ENCODE measurements at places on chromosomes 1 and 21.
A peak's percentile ranks its signal among the peaks of the same experiment; 100 is the strongest.

GRCh38 chr1:173823781-173824314 is 625 bp upstream of the DARS2 start:
- DNase-seq, result no peak

- DNase-seq, result no peak
Measured at GRCh38 chr1:115702959-115703358, 61.2 kb downstream of the VANGL1 start.

- DNase-seq, result no peak
Measured at GRCh38 chr1:212512816-212513559, 80.3 kb downstream of the NENF start.

DNA sequence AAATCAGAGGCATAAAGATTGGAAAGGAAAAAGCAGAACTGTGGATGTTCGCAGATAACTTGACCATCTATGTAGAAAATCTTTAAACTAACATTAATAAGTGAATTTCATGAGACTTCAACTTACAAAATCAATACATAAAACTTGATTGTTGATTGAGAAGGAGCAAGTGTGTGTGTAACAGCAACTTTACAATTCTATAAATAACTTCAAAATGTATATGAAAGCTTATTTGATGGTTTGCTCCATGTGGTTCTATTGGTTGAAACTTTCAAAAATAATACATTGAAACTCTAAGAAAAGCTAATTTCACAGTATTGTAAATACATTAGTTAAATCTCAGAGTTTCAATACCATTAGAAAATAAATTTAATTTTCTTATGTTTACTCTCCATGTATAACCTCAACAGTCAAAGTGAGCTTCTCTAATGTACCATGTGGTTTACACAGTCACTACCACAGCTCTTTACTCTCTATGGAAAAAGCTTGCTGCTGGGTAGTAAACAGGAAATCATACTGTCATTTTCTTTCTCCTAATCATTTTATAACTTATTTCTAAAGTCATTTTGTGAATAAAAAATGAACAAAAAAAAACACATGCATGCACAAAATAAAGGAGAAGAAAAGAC is 12.0 kb downstream of the AKT3 start:
- DNase-seq, result no peak

DNA sequence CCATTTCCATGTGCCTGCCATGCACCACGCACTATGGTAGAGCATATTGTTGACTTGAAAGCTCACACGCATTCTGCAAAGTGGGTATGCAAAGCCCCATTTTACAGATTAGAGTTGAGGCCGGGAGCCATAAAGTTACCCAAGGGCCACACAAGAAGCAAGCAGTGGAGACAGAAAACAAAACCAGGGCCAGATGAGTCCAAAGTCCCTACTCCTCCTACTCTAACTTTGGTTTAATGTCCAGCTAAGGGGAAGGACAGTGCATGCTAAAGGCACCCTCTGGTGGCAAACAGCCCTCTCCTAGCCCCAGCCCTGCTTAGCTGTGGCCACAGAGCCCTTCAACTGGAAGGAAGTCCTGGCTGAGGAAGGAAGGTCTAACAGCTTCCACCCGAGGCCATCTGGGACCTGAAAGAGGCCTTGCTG is 74.9 kb downstream of the SLC66A1 start:
- no peak for DNase-seq

DNA sequence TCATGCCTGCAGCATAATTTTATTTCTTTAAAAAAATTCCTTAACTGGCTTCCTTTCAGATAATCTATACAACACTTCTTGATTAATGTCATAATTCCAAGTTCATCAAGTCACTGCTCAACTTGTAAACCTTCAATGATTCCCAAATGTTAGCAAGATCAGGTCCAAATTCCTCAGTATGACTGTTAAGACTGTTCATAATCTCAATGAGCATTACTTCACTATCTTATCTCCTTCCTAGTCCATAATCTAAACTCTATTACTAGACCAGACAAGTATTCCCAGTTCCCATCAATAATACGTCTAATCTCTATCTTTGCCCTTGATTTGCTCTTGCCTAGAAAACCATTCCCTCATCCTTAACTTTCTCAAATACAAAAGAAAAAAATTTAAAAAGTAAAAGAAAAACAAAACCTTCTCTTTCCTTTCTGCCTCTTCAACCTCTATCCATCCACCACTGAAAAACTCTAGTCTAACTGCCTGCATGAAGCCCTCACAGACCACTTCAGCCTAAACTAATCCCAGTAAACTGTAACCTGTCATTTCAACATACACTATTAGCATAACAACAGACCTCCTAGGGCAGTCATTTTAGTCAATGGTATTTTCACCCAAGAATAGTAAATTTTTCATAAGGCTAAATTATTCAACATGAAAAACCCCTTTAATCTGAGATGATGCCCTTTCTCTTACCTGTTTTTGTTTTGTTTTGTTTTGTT is 15.5 kb downstream of the LUZP1 start:
- DNase-seq, result no peak

DNA sequence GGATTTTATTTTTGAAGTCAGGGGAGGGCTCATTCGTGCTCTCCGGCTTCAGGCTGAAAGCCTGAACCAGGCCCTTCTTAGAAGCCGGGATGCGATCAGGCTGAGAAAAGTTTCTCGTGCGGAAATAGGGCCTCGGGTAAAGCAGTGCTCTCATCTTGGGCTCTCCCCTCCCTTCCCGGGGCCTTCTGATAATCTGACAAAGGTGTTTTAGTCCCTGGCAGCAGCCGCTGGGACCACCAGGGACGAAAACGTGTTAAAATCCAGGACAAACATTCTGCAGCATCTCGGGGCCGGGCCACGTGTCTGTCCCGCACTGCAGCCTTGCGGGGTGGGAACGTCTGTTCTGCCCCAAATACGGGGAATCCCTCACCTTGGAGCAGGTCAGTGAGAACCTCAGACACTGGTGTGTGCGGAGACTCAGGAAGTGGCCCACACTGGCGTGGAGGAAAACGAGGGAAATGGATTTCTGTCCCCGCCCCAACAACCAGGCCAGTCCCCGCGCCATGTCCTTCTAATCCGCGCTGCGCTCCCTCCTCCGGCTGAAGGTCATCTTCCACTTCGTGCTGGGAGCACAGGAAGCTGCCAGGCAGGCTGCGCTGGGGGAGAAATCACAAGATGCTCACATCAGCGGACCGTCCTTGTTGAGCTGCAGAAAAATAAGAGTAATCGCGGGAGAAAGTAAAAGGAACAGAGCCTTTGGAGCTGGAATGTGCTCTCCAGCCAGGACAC is 16.6 kb upstream of the AJAP1 start:
- DNase-seq, result no peak

DNA sequence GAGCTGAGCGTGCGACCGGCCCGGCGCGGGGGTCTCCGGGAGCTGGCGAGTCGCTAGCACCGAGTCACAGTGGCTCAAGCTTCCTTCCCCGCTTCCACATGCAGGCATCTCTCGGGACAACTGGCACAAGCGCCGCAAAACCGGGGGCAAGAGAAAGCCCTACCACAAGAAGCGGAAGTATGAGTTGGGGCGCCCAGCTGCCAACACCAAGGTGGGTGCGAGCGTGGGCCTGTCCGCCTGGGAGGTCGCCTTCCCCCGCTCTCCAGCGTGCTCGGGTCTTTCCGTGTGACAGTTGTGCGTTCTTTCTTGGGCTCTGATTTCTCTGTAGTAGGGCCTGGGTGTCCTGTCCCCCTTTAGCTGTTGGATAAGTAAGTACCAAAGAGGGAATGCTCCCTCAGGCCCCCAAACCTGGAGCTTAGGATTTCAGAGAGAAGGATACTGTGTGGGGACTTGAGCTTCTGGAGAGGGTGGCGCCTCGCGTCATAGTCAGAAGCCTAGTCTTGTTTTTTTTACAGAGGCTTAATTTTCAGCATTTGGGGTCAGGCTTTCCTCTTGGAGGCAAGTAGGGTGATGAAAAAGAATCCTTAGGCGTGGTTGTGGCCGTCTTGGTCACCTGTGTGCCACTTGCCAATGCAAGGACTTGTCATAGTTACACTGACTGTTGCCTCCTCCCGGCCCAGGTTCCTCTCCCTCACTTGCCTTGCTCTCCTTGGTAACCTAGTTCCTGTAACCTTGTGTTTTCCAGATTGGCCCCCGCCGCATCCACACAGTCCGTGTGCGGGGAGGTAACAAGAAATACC is 790 bp downstream of the RPS8 start:
- DNase-seq, result peak; percentile 48

All from activated CD8-positive, alpha-beta memory T cell treated with anti-CD3 and anti-CD28 coated beads for 4 hours (primary cell).